Left kidney (tissue), 8 donors: ENCODE measurements at places on chromosomes 12 and 14. TPM values are rescaled to one million over a fixed set of nuclear protein-coding genes. Genes with fewer than 3 reads are reported as not detected.

DNA sequence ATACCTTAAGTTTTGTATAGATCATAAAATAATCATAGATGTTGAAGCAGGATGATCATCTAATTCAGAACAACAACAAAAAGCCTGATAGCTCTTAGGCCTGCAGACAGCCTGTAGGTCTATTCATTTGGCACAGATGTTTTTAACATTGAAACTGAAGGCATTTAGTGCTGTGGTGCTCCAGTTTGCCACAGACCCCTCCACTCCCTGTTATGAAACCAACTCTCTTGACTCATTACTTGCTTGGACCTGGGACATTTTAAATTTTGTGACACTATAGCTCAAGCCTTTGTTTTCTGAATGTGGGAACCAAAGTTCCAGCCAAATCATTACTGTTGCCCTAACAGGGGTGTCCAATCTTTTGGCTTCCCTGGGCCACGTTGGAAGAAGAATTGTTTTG, 9.1 kb downstream of the PRKCH start:
- no peak for DNase-seq

DNA sequence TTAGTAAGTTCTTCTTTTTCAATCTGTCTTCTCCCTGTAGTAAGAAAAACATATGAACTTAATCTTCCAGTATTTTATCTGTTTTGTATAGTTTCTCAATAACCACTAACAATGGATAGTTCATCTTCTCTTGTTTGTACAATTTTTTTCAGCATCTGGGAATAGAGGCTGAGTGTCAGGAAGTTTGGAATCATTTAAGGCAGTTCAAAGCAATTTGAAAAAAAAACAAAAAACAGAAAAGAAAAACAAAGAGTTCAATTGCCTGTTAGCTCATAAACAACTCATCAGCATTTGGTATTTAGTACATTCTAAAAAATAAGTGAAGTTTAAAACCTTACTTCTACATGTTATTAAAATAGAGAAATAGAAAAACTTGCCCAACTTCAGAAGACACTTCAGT, 116.8 kb downstream of the PLCZ1 start:
- DNase-seq: no peak

DNA sequence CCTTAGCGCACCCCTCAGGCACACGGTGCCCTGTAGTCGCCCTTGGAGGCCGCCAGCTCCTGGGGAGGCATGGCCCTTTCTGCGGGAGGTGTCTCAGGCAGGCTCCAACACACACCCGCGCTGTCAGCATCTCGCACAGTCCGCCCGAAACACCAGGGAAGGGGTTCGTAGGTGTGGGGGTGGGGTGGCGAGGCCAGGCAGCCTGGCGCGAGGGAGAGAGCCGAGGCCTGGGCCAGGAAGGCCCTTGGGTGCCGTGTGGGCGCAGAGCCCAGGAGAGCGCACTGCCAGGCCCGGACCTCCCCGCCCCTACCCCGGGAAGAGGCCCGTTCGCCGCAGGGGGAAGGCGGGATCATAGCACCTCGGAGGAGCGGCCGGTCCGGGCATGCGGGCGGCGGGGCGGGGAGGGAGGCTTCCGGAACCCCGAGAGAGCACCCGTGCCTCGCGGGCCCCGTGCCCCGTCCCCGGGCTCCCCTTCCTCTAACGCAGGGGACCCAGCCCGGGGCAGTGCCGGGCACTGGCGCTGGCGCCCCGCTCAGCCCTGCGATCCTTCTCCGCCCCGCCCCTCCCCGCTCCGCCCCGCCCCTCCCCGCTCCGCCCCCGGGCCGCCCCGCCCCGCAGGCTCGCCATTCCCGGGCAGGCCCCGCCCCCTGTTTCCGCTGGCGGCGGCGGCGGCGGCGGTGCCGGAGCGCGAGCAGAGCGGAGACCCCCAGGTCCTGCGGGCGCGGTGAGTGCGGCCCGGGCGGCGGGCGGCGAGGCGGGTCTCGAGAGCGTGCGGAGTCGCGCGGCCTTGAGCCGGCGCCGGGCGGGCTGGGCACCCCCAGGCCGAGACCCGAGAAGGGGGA, at the start of gene TSPAN9:
TSPAN9 (plus strand) TSS at position 650 of the 842 bp plus-strand sequence. CDS start 123,815 bp downstream, outside the sequence.
- peak; percentile 61 for DNase-seq

DNA sequence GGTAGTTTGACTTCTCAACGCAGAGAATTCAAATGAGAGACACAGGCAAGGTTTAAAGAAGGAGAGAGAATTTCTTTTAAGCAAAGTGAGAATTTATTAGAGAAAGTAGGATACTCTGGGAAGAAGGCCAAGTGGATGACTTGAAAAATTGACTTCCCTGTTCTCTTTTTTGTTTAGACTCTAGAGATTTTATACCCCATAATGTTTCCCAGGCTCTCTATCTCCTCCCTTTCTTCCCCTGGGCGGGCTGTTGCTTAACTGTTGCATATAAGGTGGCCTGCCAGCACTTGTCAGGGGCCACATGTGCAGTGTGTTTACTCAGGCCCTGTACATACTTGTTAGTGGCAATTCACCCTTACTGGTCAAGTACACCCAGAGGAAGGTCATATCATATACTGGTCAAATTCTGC, 403.7 kb downstream of the SLC6A15 start:
- DNase-seq: no peak

C12orf54 gene
- 0.60 TPM for polyA plus RNA-seq

PRH2 gene
- 0.50 TPM for polyA plus RNA-seq
